ENCODE measurements at places on chromosomes 2 and 18.
A peak's percentile ranks its signal among the peaks of the same experiment; 100 is the strongest.

GRCh38 chr2:219167997-219168396 lies 1.8 kb downstream of the SLC23A3 start:
- no peak for DNase-seq

GRCh38 chr2:217905395-217905794 lies 97.4 kb downstream of the TNS1 start:
- no peak for DNase-seq

GRCh38 chr2:157820193-157820592 lies 55.9 kb downstream of the ACVR1 start:
- DNase-seq = no peak

GRCh38 chr2:86105252-86105968 lies at the start of gene POLR1A:
TSS of gene POLR1A (minus strand) at chr2:86105886. CDS start at chr2:86105776, 110 bp downstream.
- DNase-seq = peak; percentile 85

- DNase-seq = no peak
Measured at GRCh38 chr2:211248841-211249240, 692.4 kb downstream of the CPS1 start.

DNA sequence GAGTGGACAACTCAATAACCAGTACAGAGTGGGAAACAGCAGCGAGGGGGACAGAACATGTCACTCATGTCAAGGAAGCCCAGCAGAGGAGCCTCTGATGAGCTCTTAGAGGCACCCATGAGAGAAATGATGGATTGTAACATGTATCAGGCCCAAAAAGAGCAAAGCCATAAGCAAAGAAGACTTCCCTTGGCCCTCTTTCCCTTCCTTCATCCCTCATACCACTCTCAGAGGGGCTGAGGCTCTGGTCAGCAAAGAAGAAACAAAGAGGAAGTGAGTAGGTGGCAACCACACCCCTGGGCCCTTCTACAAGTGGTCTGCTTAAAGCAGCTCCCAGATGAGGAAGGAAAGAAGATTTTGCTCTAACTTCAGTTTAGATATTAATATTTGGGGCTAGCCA lies 112.8 kb downstream of the CDC42EP3 start:
- DNase-seq = no peak

DNA sequence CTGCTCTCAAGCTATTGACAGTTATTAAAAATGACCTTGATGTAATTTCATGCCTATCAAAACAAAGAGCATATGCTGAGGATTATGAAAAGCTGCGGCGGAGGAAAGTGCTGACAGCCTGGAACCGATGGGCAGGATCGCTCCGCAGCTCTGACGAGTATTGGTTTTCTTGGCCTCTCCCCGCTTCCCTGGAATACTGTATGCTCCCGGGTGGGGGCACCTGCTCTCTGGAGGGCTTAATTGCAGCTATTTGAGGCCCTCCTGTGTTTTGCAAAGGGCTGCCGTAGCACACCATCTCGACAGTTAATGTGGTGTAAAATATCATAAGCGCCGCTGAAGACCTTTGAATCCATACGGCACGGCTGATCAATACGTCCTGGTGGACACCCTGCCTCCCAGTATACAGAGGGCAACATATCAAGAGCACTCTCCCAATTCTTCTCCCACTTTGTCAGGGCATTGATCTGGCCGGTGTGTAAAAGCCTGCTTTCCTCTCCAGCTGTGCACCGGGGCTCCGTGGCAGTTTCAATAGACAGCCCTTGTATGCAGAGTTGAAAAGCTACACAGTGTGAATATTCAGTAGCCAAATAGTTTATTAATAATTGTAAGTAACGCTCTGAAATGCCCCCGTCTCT lies 662.4 kb downstream of the GALR1 start:
- no peak for DNase-seq

DNA sequence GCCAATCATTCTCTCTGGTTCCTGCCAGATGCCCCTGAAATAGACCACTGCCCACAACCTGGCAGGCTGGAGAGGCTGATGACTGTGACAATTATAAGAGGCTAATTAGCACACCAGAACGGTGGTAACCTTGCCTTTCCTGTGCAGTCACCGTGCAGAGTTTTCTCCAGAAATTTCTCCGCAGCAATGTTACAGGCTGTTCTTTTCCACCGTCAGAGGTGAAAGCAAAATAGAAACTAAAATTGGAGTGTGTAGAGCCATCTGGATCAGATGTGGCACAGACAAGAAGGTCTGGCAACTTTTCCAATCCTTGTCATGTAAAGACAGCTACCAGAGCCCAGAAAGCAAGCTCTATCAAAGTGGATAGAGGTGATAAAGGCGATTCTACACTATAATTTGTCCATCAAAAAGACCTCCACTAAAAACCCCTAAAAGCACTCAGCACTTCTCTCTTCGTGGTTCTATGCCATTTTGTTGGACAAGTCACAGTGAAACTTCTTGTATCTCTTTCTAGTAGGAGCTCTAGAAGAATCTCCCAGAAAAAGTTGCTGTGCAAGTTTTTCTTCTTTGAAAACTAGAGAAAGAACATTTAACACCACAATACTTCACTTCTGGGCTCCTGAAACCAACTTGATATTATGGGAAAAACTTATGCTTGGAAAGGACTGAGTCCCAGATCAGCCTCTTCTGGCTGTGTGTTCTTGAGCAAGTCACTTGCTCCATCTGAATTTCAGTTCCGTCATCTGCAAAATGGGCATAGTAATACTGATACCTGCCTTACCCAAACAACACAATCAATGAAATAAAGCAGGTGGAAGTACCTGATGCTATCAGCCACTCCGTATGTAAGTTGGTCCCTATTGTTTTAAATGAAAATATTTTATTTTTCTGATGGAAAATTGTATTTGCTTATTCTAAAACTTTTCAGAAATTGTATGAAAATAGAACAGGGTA lies 295.6 kb upstream of the DLGAP1 start:
- no peak for DNase-seq

- no peak for DNase-seq
Measured at GRCh38 chr2:188089901-188090300, 201.8 kb upstream of the GULP1 start.

DNA sequence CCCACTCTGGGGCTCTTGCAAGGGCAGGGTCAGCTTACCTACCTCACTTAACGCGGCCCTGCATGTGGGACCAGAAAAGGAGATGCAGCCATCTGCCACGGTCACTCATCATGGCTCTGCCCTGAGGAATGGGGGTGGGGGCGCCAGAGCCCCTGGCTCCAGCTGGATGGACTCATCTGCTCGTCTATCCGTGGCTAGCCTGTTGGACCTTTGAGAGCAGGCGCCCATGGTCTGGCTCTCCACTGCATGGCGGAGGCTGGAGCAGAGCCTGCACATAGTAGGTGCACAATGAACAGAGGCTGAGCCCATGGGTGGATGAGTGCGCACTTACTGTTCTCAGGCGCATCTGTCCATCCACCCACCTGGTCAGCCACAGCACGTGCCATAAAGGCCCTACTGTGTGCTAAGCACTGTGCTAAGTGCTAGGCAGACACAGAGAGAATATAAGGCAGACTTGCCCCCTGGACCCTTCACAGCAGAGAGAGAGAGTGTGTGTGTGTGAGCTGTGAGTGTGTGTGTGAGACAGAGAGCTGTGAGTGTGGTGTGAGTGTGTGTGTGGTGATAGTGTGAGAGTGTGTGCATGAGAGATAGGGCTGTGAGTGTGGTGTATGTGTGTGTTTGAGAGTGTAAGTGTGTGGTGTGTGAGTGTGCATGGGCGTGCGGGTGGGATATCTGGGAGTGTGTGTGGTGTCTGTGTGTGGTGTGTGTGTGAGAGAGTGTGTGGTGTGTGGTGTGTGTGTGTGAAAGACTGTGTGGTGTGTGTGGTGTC lies 151.3 kb downstream of the TFCP2L1 start:
- no peak for DNase-seq

GRCh38 chr2:5674026-5674340 lies 18.2 kb upstream of the SOX11 start:
- DNase-seq = no peak

- no peak for DNase-seq
Measured at GRCh38 chr2:183998041-183998796, 600.1 kb upstream of the ZNF804A start.

- DNase-seq = no peak
Measured at GRCh38 chr2:238486123-238486848, 59.6 kb downstream of the ASB1 start.

GRCh38 chr2:22788749-22789327 lies 596.1 kb upstream of the KLHL29 start:
- DNase-seq = no peak

DNA sequence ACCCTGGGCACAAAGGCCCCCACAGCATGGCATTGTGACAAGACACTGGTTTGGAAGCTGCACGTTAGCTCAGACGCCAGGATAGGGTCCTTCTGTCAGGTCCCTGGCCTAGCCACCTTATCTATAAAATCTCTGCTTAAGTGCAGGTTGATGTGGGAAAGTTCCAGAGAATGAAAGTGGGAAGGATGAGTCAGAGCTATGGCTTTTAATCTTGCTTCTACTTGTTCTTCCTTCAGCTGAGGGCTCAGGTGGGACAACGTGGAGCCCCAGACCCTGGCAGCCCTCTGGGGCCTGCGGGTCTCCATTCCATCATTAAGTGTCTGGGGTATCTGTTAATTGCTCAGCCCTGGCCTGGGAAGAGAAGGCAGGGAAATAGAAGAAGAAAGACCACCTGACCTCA lies 64.5 kb downstream of the CELF4 start:
- no peak for DNase-seq

DNA sequence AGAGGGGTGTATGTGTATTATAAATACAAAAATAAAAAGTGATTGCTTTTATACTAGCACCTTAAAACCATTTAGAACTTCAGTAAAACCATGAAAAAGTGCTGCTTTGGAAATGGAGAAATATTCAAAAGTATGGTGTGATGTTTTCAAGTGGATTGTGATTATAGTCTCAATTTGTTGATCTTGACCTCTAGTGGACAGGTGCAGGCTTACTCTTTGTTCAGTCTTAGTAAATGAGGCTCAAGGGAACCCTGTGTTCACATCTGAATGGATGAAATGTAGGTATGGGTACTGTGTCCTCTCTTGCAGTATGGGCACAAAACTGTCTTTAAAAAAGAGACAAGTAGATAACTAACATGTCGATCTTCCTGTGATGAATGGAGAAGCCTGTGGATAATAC lies 145.8 kb downstream of the MCFD2 start:
- DNase-seq = no peak

DNA sequence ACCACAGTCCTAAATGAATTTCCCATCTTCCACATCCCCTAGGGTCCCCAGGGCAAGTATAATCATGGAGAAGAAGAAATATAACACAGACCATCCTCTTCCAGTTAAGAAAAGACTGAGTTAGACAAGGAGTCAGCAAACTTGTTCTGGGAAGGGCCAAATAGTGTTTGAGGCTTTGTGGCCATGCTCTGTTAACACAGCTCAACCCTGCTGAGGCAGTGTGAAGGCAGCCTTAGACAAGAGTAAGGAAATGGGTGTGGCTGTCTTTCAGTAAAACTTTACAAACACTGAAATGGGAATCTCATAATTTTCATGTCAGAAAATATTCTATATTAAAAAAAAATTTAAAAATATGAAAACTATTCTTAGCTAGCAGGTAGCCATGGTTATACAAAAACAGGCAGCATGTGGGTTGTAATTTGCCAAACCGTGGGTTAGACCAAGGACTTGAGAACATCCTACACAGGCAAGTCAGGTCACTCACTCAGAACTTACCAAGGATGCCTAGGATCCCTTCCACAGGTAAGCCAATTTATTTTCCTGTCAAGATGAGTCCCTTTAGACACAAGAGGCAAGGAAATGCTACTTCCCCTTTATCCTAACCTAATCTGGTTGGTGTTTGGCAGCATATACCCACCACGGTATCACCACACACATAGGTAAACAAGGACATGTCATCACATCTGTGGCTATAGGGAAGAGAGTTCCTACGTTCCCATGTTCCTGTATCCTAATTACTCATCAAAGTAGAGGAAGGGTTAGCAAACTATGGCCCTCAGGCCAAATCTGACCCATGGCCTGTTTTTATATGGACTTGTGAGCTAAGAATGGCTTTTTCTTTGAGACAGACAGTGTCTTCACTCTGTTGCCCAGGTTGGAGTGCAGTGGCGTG lies 31.9 kb downstream of the C2orf74 start:
- DNase-seq = no peak
